ENCODE measurements at places on chromosomes 7 and 10.

DNA sequence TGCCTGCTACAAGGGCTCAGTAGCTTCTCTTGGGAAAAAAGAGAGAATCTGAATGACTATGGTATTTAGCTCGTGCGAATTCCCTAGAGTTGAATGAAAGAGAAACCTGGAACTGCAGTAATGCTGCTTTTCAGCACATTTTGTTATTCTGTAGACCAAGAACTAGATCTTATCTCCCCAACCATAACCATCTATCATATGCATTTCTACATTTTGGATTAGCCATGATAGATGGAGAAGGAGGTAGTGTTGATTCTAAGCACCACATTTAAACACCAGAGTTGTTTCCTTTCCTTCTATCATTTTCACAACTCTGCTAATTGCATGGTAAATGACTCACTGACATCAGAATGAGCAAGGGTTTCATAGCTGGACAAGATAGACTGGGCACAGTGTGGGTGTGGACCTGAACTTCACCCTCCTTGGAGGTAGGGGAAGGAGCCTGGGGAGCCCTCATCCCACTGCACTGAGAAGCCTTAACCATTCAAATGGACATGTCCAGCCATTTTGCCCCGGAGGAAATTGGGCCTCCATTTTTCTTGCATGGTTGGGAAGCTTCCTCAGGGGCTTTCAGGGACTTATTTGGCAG, 55.3 kb upstream of the BMPER start:
- DNase-seq: no peak

- DNase-seq: no peak
Observed at GRCh38 chr7:22481726-22482125, 18.3 kb downstream of the STEAP1B start.

GRCh38 chr10:43322331-43322730, 49.1 kb upstream of the FXYD4 start:
- no peak for DNase-seq

DNA sequence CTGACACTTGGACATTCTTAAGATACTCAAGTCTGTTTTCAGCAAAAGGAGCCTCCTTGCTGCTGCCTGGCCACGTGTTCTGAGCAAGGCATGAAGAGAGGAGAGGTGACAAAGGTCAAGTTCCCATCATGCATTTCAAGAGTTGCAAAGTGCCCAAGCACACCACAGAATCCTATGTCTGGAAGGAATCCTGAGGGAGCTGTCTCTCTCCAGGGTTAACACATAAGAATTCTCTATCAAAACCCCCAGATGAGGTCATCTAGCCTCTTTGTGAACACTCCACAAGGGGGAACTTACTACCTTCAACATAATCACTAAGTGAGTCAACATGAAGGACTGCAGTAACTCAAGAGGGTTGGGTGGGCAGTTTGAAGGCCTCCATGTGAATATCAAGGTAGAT, 155.5 kb downstream of the RNF216 start:
- no peak for DNase-seq

DNA sequence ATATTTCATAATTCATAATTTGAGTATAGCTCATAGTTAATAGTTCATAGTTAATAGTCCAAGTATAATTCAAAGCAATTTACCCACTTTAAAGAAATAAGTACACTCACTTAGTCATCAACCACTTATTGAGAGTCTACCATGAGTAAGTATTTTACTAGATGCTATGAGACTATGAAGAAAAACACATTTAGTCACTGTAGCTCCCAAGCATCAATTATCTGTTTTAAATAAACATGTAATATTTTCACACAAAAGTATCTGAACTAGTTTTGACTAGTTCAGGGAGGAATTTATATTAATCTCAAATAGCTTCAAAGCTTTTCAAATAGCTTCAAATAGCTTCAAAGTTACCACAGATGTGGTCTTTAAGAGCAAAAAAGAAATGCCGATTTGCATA, 119.2 kb downstream of the ANK3 start:
- DNase-seq: no peak

DNA sequence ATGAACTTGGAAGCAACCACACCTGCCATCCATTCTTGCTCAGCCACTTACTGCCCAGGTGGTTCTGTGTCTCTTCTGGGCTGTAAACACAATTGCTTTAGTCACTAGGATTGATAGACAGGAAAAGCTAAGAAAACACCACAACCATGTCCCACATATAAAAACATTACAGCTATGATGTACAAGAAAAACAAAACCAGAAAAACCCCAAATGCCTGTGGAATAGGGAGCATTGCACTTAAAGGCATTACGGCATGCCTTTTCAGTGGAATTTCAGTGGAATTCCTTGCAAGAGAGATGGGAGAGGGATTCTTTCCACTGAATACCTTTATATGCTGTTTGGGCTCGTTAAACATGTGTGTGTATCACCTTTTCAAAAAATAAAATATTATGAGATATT, 44.2 kb upstream of the GPR26 start:
- DNase-seq: no peak
